ENCODE measurements at places on chromosomes 12 and 14.

DNA sequence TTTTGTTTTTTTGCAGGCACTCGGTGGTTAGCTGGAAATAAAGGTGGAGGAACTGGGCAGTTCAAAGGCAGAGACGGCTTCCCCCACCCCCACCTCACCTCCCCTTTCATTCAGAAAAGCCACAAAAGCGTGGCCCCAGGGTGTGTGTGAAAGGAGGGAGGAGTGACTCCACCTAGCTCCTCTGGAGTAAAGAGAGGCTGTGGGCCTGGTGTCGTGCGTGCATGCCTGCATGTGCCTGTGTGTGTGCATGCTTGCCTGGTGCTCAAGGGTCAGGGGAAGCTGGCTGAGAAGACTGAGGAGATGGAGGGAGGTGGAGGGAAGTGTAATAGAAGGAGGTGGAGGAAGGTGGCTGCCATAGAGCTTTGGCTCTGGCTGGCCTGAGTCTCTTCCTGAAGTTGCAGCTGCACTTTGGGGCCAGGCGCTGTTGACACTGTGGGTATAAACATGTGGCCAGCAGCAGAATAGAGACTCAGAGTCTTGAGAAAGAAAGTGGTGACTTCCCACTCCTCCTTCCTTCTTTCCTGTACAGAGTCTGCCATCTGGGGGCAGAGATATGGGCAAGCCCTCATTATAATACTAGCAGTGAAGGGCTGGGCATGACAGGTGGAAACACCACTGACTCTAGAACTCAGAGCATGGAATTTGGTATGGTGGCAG, 36.9 kb upstream of the SINHCAF start:
- DNase-seq, result no peak

DNA sequence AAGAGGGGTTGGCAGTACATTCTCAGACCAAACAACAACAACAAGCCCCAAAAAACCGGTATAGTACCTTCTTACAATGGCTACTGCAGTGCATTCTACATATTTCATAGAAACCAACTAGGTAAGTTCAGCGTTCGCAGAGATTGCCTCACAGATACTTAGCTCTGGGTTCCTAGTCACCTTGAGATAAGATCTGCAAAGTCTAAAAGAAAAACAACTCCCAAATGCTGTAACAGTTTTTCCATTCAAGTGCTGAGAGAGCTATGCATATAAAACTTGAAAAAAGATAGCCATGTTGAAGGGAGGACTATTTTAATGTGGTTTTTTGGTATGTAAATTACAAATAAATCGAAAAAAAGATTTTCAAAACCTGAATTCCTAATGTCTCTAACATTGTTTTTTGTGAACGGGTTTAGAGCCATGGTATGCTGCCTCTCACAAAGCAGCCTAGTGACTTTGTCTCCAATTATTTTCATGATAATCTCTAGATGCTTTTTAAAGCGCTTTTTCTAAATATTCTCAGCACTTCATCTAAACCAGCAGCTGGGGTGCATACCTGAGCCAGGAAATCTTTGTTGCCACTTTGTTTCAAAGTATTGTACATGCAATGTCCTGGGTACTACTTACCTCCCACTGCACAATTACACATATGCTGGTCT, 56.6 kb upstream of the CRACR2A start:
- DNase-seq, result no peak

DNA sequence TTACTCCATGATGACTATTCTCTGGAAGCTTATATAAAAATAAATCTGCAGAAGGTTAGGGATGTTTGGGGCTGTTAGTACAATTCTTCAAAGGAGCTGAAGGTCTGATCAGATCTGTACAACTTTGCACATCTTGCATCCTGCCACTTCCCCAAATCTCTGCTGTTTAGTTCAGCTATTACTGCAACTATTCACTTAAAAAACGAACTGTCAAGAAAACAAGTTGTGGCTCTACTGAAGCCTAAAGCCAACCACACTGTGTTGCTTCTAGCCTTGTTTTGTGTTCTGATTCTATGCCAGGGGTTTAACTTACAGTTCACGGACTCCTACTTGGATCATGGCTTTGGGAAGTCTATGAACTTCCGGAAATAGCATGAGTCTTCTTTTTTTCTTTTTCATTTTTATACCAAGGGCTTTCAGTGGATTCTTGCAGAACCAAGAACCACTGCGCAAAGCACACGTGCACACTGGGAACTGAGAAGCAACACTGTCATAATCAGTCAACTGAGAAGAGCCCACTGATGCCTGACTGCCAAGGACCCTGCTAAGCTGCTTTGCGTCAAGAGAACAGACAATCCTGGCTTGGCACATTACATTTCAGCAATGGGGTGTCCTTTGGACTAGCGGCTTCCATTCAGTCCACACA, 66.3 kb upstream of the EEA1 start:
- DNase-seq, result no peak

DNA sequence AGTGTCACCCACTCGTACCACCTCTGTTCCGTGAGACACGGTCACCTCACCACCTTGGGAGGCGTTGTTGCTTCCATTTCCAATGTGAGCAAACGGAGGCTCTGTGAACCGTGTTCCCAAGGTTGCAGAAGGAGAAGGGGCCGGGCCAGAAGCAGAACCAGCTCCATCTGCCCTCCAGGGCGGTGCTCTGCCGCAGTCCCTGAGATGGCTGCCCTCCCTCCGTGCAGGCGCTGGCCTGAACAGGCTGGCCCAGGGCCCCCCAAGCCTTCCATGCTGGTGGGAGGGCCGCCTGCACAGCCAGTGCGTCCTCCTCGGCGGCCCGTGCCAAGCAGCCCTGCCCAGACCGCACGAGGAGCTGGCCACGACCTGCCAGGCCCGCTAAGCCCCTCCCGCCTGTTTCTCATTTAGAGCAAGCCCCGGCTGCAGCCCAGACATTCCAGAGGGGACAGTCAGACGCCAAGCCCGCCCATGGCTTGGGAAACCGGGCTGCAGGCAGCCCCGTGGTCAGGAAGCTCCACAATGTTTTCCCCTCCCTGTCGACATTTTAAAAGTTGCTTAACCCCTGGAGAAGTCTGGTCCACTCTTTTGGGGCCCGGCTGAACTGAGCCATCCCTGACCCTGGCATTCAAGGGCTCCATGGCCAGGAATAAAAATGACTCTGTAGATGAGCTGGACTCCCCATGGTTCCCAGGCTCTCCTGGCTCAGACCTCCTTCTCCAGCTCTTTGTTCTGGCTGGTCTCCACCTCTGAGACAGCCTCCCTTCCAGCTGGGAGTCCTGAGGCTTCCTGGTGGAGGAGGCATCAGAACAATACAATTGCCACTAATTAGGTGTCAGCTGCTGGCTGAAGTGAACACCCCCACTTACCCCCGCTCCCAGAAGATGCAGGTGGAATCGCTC, 236.0 kb downstream of the BCL11B start:
- no peak for DNase-seq
